ENCODE measurements at places on chromosomes 16 and 17. TPM values are rescaled to one million over a fixed set of nuclear protein-coding genes. Genes with fewer than 3 reads are reported as not detected.

DNA sequence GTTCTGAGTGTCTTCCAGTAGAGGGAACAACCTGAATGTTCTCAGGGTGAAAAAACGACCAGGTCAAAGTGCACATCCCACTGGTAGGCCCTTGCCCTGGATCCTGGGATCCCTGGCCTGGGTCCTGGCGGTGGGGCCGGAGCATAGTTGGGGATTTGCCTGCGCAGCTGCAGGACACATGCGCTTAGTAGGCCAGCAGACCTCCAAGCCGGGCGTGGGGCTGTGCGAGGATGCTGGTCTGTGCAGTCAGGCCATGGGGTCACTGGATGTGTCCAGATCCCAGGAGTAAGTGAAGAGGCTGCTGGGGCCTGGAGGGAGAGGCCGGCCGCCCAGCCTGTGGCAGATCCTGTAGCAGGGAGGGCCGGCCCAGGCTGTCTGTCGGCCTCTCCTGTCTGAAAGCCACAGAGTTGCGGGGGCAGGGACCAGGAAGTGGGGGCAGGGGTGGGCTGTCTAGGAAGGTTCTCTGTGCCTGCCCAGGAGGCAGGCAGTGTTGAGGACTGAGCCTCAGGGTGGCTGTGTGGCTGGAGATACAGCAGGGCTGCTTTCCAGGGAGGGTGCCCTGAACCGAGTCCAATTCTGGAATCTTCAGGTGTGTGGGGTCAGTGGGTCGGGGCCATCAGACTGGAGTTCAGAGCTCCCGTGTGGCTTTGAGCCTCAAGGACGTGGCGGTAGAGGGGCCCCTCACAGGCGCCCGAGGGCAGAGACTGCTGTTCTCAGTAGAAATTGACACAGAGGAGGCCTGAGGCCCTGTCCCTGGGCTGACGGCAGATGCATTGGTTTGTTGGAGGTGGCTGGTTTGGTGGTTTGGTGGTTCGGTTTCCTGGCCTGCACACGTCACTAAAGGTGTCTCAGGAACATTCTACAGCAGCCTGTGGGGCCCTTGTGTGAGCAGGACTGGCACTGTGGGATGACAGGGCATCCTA lies 17.2 kb upstream of the NUDT16L1 start:
- no peaks in the 10 kb centered on the region for H3K36me3 ChIP-seq
- no peak overlapping the region for H3K27ac ChIP-seq
- no peaks in the 10 kb centered on the region for H3K27me3 ChIP-seq
- H3K4me1 ChIP-seq: no peaks in the 10 kb centered on the region

DNA sequence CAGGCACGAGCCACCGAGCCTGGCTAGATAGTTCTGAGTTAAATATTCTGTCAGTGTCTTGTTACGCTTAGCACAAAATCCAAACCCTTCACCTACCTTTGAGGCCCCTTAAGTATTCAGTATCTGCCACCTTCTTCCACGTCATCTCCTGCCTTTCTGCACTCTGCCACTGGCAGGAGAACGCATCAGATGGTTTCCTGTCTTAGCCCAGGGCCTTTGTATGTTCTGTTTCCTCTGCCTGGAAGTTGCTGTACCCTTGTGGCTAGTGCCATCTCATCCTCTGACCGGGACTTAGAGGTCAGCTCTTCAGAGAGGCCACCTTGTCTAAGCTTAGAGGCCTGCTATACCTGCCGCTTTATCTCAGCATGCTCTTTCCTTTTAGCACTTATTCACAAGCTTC lies 67.5 kb upstream of the LGALS9 start:
- no peak overlapping the region for H3K27ac ChIP-seq
- no peak overlapping the region for H3K4me3 ChIP-seq
- no peaks in the 10 kb centered on the region for H3K4me1 ChIP-seq
- no peaks in the 10 kb centered on the region for H3K36me3 ChIP-seq
- no peaks in the 10 kb centered on the region for H3K27me3 ChIP-seq
- DNase-seq: no peak

DNA sequence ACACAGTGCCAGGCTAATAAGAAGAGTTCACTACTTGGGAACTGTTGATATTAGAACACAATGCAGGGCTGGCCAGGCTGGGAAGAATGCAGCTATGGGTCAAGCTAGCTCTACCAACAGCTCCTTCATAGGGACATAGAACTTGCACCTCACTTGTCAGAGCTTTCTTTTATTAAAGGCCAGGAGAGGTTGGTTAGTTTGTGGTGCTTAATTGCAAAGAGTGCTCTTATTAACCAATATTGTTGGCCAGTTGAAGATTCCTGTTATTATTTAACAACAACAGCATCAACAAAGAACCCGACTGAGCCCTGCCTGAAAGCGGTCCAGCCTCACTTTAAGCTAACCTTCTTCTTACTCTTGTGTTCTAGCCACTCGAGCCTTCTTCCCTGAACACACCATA lies 43.4 kb upstream of the ANKFN1 start:
- H3K4me3 ChIP-seq: no peak overlapping the region
- no peaks in the 10 kb centered on the region for H3K27me3 ChIP-seq
- DNase-seq: no peak
- no peak overlapping the region for H3K27ac ChIP-seq
- H3K36me3 ChIP-seq: no peaks in the 10 kb centered on the region
- H3K4me1 ChIP-seq: no peaks in the 10 kb centered on the region

- no peaks in the 10 kb centered on the region for H3K36me3 ChIP-seq
- H3K4me1 ChIP-seq: peaks cover 9% of the 10 kb centered on the region
- no peaks in the 10 kb centered on the region for H3K27me3 ChIP-seq
- no peak overlapping the region for H3K4me3 ChIP-seq
- H3K27ac ChIP-seq: peak overlapping the region; percentile 58
These were observed 28.5 kb upstream of the EFCAB13 start for GRCh38 chr17:47295037-47295873.

SRL gene
- total RNA-seq: 3.2 TPM

GPR179 gene
- total RNA-seq: not detected
